ENCODE measurements at places on chromosomes 4 and X.
A peak's percentile ranks its signal among the peaks of the same experiment; 100 is the strongest.

DNA sequence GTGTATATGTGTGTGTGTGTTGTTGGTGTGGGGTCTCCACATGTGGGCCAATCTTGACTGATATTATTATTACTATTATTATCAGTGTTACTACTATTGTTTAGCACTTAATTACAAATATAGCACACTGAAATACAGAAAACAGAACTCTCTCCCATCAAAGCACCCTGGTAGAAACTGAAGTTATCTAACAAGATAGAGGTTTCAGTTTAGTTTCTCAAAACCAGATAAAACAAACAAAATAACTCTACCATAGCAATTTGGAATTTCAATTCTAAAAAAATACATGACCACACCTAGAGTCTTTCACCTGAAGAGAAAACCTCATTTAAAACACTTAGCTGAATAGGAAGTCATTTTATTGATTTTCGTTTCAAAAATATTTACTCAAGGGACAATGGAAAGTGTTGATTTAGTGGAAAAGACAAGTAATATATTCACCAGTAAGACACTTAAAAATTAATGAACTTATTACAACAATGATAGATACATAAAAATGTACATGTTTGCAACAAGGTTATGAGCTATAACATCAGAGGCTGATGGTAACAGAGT lies 252.3 kb downstream of the PDHA2 start:
- DNase-seq, result no peak

DNA sequence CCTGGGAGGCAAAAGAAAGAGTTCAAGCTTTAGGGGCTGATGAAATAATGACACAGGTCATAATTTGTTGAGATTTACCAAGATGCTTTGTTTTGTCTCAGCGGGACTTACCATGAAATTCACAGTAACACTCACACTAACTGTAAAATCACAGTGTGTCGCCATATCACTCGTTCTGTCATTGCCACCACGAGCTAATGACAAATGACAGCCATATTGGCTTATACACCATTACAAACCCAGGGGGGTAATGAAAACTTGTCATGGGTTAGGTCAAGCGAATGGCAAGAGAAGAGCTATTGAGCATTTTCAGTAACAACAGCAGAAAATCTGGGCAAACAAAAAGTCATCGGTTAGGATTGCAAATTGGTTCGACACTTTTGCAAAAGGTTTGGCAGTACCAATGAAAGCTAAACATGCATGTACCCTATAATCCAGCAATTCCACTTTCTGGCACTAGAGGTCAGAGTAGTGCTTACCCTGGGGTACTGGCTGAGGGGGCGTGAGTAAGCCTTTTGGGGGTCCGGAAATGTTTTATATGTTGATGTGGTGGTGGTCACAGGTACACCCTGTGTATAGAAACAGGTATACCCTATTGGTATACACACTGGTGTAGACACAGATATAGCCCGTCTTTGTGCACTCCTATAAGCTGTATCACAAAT lies 83.9 kb upstream of the RAI2 start:
- DNase-seq, result peak; percentile 8

GRCh38 chr4:15655223-15656037 lies at the start of gene FBXL5:
TSS of gene FBXL5 (minus strand) at chr4:15655357. CDS start at chr4:15655287, 70 bp downstream.
- DNase-seq, result peak; percentile 90

GRCh38 chr4:8229331-8229975 lies 30.4 kb downstream of the SH3TC1 start:
- peak; percentile 48 for DNase-seq

DNA sequence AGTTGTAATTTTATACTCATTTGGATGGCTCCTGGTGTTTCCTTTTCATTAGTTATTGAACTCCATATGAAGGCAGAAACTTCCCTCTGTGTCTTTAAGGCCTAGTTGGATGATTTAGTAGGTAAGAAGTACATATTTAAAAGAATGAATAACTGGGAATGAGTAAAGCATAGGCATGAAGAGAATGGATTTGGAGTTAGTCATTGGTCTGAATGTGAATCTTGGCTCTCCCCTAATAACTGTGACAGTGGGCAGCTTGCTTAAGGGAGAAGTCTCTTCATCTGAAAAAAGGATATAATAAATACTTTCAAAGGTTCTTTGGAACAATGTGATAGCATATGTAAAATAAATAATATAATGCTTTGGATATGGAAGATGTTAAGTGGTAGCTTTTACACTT lies 13.2 kb downstream of the SNX25 start:
- no peak for DNase-seq

GRCh38 chr4:1598206-1599025 lies 85.7 kb downstream of the FAM53A start:
- no peak for DNase-seq

- DNase-seq, result no peak
These were observed 349.7 kb upstream of the NOCT start for GRCh38 chr4:138665851-138666250.

DNA sequence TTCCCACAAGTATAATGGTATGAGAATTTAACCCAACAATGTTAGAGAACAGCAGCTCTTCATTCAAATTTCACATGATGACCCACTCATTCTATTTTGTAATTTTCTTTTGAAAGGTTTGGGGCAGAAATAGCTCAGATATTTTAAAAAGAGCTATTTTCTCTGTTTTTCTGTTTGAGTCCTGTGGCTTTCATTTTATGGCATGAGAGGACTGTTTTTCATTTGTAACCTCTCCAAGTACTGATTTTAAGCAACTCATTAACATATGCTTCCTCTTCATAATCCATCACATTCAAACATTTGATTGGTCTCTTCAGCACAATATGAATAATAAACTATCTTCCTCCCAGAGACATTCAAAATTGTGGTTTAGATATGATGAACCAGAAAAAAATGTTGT lies 129.0 kb upstream of the TEX13A start:
- no peak for DNase-seq

Measured in activated CD4-positive, alpha-beta T cell treated with anti-CD3 and anti-CD28 coated beads for 36 hours (primary cell).